ENCODE measurements at places on chromosomes 7 and 10.

- DNase-seq, result no peak
Observed at GRCh38 chr10:22710139-22710745, 4.1 kb downstream of the PIP4K2A start.

DNA sequence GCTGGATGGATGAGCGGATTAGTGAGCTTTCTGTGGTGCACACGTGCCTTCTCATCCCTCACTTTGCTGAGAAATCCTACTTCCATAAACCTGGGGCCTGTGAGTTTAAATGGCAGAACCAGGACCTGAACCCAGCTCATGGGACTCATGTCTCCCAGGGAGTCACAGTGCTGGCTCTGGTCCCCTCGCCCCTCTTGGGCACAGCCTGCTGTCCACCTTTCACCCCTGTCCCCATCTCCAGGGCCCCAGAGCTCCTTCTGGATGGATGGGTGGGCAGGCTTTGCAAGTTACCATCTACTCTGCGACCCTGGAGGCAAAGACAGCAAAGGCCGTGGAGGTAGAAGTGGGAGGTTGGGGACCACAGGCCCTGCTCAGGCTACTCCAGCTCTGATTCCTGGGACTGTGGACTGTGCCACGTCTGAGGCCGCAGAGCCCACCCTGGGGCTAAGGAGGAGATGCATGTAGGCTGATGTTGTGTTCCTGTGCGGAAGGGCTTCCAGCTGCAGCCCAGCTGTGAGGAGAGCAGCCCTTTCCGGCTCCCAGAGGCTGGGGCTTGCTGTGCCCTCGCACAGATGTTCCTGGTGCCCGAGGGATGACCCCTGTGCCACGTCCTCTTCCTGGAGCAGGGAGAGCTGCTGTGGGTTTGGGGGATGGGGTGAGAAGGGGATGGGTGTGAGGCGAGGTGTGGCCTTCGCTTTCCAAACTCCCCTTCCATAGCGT, 40.3 kb downstream of the PRF1 start:
- no peak for DNase-seq

DNA sequence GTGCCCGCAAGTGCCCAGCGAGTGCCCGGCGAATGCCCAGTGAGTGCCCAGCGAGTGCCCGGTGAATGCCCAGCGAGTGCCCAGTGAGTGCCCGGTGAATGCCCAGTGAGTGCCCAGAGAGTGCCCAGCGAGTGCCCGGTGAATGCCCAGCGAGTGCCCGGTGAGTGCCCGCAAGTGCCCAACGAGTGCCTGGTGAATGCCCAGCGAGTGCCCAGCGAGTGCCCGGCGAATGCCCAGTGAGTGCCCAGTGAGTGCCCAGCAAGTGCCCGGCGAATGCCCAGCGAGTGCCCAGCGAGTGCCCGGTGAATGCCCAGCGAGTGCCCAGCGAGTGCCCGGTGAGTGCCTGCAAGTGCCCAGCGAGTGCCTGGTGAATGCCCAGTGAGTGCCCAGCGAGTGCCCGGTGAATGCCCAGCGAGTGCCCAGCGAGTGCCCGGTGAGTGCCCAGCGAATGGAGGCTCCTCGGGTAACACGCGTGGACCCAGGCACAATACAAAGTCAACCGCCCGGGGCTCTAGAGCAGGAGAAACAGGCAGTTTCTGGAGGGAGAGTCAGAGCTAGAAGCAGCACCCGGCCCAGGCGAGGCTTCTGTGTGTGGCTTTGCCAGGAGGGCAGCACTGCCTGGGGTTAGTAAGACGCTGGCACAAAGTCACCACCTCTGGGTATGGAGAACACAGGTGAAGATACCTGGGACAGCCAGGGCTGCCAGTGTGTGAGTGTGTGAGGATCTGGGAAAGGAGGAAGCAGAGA, 38.2 kb upstream of the CFAP46 start:
- no peak for DNase-seq

DNA sequence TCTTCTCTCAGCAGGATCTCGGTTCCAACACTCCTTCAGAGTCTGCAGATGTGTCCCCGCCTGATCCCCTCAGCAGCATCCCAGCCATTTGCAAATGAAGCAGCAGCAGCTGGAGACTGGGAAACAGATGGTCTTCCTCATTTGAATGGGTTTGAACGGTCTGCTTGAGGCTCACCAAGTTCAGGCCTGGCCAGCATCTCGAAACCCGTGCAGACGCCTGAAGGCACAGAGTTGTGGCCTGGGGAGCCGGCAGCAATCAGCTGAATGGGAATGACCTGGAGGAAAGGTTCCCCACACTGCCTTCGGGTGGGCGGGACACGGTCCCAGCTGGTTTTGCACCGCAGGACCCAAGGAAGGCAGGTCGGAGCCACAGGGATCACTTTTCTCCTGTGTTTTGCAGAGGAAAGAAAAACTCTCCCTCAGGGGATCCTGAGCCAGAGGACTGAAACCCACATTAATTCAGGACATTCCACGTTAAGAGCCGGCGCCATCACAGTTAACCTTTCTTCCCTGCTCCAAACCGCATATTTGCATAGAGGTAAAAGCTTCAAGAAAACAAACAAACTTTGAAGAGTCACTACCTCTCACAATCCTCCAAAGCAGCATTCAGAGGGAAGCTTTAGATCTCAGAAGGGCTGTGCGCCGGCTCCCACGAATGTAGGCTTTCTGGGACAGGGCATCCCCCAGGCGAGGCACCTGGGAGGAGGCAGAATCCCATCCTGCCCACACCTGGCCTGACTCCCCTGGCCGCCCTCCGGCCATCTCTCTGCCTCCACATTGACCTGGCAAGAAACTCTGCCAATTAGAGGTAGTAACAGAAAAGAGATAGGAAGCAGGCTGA, 17.7 kb downstream of the FGFR2 start:
- no peak for DNase-seq

DNA sequence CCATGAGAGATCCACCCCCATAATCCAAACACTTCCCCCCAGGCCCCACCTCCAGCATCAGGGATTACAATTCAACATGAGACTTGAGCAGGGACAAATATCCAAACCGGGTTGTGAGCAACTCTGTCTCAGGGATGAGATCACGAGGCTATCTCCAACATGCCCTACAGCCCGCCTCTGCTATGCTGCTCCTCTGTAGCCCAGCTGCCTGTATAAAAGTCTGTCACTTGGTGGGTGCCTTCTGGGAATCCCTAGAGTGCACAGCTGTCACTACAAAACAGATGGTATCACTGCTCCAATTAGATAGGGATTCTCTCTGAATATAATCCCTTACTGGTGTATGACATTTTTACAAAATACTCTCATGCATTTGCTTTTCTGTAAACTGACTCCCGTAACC, 114.9 kb upstream of the NANOS1 start:
- DNase-seq, result no peak

- DNase-seq, result no peak
Observed at GRCh38 chr7:54596747-54597146, 54.6 kb downstream of the VSTM2A start.

DNA sequence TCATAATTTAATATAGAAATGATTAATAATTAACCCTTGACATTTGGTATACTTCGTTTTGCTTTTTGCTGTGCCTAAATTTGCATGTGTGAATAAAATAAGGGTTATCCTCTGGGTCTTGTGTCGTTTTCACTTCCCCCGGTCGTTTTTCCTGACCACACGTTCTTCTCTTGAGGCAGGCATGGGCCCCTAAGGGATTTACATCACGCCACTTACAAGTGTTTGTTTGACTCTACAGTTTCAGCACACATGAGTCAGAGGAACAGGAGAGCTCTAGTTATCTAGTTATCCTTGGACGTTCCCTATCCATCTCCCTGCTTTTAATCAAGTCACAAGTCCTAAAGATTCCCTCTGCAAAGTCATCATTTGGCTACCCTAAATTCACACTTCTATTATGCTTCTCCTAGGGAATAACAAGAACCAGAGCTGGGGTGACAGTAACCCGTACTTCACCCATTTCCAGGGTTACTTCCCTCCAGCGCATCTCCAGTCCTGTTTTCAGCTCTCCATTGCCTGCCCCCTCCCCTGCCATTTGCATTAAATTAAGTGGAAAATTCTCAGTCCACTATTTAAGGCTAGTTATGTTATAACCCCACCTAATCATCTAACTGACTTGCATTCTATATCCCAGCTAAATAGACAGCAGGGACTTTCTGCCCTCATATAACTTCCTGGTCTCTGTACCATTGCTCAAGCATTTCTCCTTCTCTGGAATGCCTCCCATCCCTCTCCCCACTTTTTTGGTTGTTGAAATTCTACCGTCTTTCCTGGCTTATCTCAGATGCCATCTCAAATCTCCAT, 206.9 kb downstream of the PTEN start:
- DNase-seq, result no peak

GRCh38 chr7:143407287-143408251, 1.1 kb downstream of the EPHA1 start:
- no peak for DNase-seq

GRCh38 chr10:35425595-35425994, 89.3 kb downstream of the CCNY start:
- no peak for DNase-seq

DNA sequence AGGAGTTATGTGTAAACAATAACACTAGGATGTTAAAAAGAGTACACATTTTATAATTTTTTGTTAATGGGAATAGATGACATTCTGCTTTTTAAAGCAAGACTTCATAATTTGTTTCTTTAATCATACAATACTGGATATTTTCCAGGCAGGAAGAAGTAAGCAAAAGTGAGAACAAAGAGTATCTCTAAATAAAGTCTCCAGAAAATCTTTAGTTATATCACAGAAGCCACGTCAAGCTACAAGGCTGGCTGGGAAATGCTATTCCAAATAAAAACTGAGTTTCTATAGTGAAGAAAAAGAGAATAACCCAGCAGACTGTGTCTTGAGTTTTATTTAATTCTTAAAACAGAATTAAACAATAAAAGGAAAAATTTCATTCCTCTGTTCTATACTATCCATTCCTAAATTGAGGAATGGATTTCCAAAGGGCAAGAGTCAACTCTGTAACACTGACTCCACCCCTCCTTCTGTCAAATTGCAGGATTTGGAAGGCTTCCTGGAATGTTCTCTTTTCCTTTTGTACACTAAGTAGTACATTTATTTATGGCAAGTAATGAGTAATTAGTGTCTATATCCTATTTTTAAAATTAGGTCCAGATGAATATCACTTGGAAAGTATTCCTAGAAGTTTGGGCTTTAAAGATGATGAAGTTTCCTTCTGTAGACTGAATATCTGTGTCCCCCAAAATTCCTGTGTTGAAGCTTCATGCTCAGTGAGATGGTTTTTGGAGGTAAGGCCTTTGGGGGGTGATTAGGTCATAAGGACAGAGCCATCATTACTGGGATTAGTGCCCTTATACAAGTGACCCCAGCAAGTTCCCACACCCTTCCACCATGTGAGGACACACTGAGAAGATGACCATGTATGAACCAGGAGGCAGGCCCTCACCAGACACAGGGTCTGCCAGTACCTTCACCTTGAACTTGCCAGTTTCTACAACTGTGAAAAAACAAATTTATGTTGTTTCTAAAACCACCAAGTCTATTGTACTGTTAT, 290.9 kb downstream of the CRPPA start:
- DNase-seq, result no peak

DNA sequence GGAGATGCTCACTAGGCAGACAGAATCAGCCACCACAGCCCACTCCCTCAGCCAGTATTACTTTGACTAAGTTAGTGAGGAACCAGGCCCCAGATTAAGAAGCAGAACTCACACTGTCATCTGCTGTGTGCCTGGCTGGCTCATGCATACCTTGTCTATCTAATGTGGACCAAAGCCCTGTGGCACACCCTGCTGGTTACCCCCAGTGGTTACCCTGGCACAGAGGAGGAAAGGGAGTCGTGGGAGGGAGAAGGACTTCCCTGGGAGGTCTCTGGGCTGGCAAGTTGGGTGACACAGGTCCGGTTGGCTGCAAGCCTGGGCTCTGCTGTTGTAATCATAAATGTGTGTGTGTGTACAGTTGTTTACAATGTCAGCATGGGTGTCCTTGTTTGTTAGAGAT, 7.5 kb upstream of the SH2D4B start:
- no peak for DNase-seq

DNA sequence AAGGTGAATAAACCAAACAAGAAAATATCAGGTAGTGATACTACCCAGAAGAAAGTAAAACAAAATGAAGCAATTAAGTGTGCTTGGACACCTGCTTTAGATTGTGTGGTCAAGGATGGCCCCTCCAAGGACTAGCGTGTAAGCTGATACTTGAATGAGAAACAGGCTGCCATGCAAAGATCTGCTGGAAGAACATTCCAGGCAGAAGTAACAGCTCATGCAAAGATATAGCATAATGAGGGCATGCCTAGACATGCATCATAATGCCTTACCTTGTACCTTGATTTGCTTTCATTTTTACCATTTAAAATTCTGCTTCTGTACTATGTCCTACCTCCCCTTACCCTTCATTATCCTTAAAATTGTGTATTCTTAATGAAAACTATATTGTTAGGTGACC, 74.8 kb upstream of the HDAC9 start:
- no peak for DNase-seq

DNA sequence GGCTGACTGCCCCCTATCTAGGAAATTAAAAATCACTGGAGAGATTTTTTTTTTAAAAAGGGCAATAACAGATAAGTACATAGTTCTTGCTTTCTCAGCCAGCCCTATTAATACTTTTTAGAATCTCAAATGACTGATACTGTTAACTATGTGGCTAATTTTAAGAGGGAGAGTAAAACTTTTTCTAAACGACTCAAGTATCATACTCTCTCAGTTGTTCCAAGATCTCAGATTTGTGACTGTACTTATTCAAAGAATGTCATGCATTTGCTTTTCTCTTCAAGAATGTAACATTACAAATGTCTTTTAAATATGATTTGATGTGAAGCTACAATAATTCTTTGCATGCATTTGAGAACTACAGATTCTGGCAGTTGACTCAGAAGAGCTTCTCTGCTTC, 55.4 kb upstream of the RAB11FIP2 start:
- no peak for DNase-seq

GRCh38 chr10:78754269-78755062, 314.3 kb upstream of the ZMIZ1 start:
- DNase-seq, result no peak

- DNase-seq, result no peak
Observed at GRCh38 chr7:112509402-112509801, 28.6 kb downstream of the LSMEM1 start.

GRCh38 chr7:145313551-145313950, 477.7 kb upstream of the TPK1 start:
- no peak for DNase-seq

- DNase-seq, result no peak
Observed at GRCh38 chr10:62769574-62770242, 34.8 kb upstream of the ADO start.

DNA sequence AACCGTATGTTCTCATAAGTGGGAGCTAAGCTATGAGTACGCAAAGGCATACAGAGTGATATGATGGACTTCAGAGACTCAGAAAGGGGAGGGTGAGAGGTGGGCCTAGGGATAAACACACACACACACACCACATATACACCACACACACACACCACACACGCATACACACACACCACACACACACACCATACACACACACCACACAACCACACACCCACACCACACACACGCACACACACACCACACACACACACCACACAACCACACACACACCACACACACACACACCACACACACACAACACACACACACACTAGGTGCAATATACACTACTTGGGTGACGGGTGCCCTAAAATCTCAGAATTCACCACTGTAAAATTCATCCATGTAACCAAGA, 113.6 kb upstream of the ADAM12 start:
- no peak for DNase-seq
